Body of pancreas (tissue), 4 donors: ENCODE measurements at places on chromosomes 12 and 14. TPM values are rescaled to one million over a fixed set of nuclear protein-coding genes. Genes with fewer than 3 reads are reported as not detected.

The OR4E2 gene
- not detected for total RNA-seq

The PMEL gene
- total RNA-seq, result 1.6 TPM

The MGAT4C gene
- total RNA-seq, result 3.1 TPM

The ETFBKMT gene
- total RNA-seq, result 2.9 TPM

The P2RX7 gene
- 1.0 TPM for total RNA-seq

The IGF1 gene
- 44.8 TPM for total RNA-seq

The SLC15A5 gene
- not detected for total RNA-seq

The PSMA6 gene
- 43.1 TPM for total RNA-seq

The NT5DC3 gene
- total RNA-seq, result 5.2 TPM

The FGF6 gene
- total RNA-seq, result not detected

The TSHR gene
- not detected for total RNA-seq

The KRT77 gene
- not detected for total RNA-seq

The LRP10 gene
- total RNA-seq, result 47.8 TPM

The PSMD9 gene
- total RNA-seq, result 23.1 TPM

The TAS2R8 gene
- total RNA-seq, result not detected

The INSM2 gene
- not detected for total RNA-seq
